ENCODE measurements at places on chromosomes 7 and 10.
A peak's percentile ranks its signal among the peaks of the same experiment; 100 is the strongest.

DNA sequence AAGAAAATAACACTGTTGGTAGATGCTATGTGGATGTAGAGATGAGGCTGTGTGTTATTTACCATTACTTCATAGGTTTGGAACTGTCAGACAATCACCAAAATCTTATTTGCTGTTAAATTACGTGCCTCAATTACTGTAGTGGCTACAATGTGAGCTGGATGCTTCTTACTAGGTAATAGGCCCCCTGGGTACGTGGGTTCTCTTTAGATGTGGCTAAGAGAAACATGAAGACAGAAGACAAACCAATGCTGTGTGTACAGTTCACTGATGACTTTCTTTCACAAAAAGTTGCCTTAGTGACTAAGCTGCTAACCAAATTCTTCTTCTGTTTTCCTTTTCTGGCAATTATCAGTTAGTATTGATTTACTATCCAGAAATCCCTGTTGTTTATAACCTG, 144.6 kb downstream of the SEMA3E start:
- DNase-seq = no peak

- DNase-seq = peak; percentile 40
Observed at GRCh38 chr10:47277352-47278151, 22.4 kb upstream of the GDF10 start.

DNA sequence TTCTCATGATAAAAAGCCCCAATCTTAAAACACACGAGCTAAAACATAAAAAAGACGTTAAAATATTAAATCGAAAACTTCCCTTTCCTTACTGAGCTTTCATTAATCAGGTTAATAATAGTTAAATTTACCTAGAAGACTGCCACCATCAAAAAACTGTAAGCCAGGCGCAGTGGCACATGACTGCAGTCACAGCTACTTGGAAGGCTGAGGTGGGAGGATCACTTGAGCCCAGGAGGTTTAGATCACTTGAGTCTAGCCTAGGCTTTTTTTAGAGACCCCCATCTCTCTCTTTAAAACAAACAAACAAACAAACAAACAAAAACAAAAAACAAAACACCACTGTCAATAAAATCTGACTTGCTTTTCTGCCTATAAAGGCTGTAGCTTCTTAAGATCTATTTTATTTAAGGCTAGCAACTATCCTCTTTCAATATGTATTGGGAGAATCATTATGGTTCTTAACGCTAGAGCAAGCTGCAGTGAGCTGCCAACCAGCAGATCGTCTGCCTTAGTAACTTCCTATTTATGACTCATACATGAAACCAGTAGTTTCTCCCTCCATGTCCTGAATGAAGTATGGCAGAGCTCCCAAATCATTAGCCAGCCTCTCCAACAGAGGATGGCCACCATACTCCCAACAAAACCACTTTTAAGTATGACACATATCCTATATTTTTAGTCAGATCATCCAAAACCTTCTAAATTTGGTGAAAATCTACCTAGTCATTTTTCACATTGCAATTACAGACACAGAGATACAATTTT, 163.7 kb downstream of the SRPK2 start:
- peak; percentile 16 for DNase-seq

DNA sequence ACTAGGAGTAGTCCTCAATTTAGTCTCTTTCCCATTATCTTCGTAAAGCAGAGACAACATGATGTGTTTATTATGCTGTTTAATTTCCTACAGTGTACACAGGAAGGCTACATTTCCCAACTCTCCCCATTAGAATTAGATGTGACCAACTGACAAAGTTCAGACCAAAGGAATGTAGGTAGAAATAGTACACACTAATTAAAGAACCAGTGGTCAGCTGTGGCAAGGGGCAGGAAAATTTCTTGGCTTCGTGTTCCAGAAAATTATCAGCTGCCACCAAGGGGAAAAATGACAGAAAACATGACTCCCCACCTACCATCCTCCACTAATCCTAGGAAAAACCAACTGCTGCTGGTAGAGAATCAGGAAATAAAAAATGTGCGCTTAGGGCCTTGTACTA, 125.6 kb downstream of the PPP1R3A start:
- no peak for DNase-seq

DNA sequence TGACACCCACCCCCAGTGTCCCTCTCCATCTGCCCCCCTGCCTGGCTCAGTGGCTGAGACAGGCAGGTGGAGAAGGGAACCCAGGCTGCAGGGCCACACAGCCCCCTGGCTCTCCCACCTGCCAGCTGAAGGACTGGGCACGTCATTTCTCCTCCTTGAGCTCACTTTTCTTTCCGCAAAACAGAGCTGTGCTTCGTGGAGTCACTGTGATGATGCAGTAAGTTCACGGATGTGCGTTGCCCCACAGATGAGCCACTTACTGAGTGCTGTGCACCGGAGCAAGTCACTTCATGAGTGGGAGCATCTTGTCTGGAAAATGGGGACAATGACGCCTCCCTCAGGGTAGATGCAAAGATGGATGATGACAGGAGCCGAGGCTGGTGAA, 2.7 kb downstream of the OPN4 start:
- DNase-seq = no peak

- DNase-seq = no peak
Observed at GRCh38 chr10:106242301-106242700, 922.2 kb downstream of the SORCS1 start.

- no peak for DNase-seq
Observed at GRCh38 chr10:48439031-48439430, 132.6 kb downstream of the MAPK8 start.

GRCh38 chr10:15419279-15419874, 48.3 kb upstream of the FAM171A1 start:
- peak; percentile 38 for DNase-seq

- no peak for DNase-seq
Observed at GRCh38 chr7:52030722-52031121, 714.1 kb upstream of the COBL start.

GRCh38 chr10:123284022-123284421, 129.8 kb downstream of the BUB3 start:
- no peak for DNase-seq

DNA sequence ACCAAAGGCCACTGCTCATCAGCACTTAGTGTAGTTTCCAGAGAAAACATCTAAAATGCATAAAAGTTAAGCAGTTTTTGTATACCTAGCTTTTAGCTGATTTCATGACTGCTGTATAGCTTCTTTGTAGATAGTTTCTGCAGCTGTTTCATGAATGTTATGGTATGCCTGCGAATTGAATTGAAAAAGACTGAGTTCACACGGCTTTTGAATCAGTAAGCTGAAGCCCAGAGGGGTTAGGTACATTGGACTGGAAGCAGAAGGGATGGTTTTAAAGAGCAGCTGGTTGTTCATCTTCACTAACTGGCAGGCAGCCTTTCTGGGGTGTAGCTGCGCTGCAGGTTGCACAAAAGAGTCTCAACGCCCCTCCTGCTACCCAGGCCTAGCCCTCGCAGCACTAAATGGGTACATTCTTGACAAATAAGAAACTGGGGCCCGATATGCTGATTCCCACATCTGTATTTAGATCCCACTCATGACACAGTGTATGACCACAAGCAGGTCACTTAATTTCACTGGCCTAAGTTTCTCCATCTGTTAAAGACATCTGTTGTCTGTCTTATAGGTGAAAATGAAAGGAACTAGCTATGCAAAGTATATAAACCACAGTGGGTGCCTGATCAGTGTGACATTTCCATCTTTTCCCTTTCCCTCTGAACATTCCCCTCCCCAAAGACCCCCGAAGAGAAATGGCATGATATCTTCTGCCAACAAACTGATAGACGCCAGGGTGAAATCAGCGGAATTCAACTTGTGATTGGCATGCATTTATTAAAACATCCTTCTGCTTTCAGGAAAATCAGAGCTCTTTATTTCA, 85.9 kb upstream of the AGBL3 start:
- no peak for DNase-seq

- DNase-seq = no peak
Observed at GRCh38 chr10:8380833-8381496, 326.5 kb downstream of the GATA3 start.

DNA sequence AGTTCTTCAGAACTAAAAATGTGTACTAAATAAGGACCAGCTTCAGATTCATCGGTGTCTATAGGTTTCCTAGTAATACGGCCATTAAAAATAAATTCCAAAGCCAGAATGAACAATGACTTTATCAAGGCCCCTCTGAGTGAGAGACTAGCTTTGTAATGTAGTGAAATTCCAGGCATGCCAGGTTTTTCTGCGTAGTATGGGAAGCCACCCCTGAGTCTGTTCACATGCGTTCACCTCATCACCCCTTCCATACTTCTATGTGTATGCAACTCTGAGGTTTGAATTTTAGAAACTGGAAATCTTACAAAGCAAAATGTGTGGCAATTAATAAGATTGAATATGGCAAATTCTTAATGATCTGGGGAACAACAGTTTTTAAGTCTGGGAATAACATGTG, 24.5 kb downstream of the RNF32 start:
- no peak for DNase-seq

GRCh38 chr7:105079348-105079747, 65.3 kb downstream of the KMT2E start:
- DNase-seq = no peak

DNA sequence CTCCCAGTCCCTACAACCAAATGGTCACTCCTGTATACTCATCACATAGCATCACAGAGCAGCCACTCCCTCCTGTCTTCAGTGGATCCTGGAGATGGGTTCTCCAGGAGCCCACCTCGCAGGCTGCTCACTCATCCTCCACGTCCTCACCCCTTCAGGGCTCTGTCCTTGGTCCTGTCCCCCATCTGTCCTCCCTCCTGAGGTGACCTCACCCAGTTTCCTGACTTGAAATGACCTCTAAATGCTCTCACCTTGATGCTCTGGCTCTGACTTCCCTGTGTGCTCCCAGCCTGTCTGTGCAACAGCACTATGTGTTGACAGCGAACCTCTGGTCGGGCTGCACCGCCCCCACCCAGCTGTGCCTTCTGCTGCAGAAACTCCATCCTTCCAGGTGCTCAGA, 2.1 kb upstream of the PPP2R2D start:
- no peak for DNase-seq

DNA sequence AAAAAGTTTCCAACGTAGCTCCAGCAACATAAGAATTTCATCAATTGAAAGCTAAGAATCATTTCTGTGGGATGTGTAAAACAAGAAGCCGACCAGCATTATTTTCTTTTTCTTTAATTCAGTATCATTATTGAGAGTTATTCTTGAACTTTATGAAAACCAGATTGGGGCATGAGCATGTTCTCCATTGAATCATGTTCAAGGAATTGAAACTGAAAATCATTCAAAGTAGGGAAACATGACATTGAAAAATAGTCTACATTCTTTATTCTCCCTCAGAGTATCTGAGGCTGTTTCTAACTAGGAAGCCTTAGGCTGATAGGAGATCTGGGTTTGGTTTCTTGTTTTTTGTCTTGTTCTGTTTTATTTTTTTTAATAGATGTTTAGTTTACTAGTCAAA, 253.7 kb downstream of the DYNC1I1 start:
- no peak for DNase-seq
